ENCODE measurements at places on chromosomes 4 and X.

GRCh38 chrX:1420371-1420770 is 28.5 kb upstream of the SLC25A6 start:
- H3K4me3 ChIP-seq: no peak overlapping the region
- no peak overlapping the region for H3K27ac ChIP-seq
- no peaks in the 10 kb centered on the region for H3K27me3 ChIP-seq
- peaks cover 33% of the 10 kb centered on the region for H3K36me3 ChIP-seq

- no peaks in the 10 kb centered on the region for H3K36me3 ChIP-seq
- no peaks in the 10 kb centered on the region for H3K27me3 ChIP-seq
- H3K4me1 ChIP-seq: peaks cover 6% of the 10 kb centered on the region
- DNase-seq: no peak
- no peak overlapping the region for H3K27ac ChIP-seq
- no peak overlapping the region for H3K4me3 ChIP-seq
These were observed 34.1 kb upstream of the TNIP3 start for GRCh38 chr4:121198251-121198650.

GRCh38 chr4:128385683-128386304 is 98.2 kb upstream of the PGRMC2 start:
- no peaks in the 10 kb centered on the region for H3K36me3 ChIP-seq
- H3K4me1 ChIP-seq: peaks cover 46% of the 10 kb centered on the region
- H3K4me3 ChIP-seq: peak overlapping the region; percentile 52
- peak overlapping the region; percentile 84 for H3K27ac ChIP-seq
- peak; percentile 91 for DNase-seq

DNA sequence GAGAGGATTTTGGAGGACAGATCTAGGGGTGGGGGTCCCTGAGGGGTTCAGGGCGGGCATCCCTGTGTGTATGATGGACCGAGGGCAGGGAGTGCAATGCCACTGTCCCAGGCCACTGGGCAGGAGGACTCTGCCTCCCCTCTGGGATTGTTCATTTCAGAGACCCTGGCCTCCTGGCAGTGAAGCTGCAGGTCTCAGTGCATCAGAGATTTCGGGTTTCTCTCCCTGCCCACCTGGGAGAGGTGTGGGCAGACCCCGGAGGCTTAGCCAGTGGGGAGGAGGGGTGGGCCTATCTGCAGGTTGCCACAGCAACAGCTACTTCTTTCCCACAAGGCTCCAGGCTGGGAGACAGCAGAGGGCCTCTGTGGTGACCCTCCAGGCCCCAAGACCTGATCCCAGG is 80.1 kb upstream of the LRPAP1 start:
- no peaks in the 10 kb centered on the region for H3K36me3 ChIP-seq
- no peak for DNase-seq
- no peaks in the 10 kb centered on the region for H3K27me3 ChIP-seq
- H3K4me1 ChIP-seq: peaks cover 8% of the 10 kb centered on the region
- H3K4me3 ChIP-seq: no peak overlapping the region
- no peak overlapping the region for H3K27ac ChIP-seq

DNA sequence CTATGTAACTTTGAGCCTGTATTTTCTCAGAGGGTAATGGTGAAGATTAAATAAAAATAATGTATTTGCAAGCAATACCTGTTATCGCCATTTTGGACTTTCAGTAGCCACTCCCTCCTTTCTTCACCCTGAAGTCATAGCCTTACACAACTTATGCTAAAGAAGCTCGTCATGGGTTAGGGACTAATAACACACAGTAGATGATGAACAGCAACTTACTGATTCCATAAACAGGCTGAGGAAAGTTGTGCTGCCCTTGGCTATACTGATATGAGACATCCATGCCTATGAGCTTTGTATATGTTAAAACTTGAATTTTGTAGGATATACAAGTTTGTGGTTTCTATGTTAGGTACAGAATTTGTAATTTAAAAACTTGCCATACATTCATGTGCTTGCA is 31.7 kb upstream of the EIF1AX start:
- H3K27me3 ChIP-seq: peaks cover 14% of the 10 kb centered on the region
- peaks cover 44% of the 10 kb centered on the region for H3K36me3 ChIP-seq
- no peak overlapping the region for H3K27ac ChIP-seq
- no peak overlapping the region for H3K4me3 ChIP-seq
- DNase-seq: no peak

- H3K4me1 ChIP-seq: peaks cover 23% of the 10 kb centered on the region
- DNase-seq: no peak
- H3K27me3 ChIP-seq: no peaks in the 10 kb centered on the region
- H3K4me3 ChIP-seq: peak overlapping the region; percentile 72
- H3K27ac ChIP-seq: peak overlapping the region; percentile 70
- no peaks in the 10 kb centered on the region for H3K36me3 ChIP-seq
These were observed 150.2 kb downstream of the SHROOM3 start for GRCh38 chr4:76585272-76585671.

GRCh38 chr4:177528620-177529019 is 86.4 kb upstream of the AGA start:
- H3K27me3 ChIP-seq: no peaks in the 10 kb centered on the region
- DNase-seq: no peak
- no peak overlapping the region for H3K4me3 ChIP-seq
- no peak overlapping the region for H3K27ac ChIP-seq
- H3K4me1 ChIP-seq: no peaks in the 10 kb centered on the region
- no peaks in the 10 kb centered on the region for H3K36me3 ChIP-seq

DNA sequence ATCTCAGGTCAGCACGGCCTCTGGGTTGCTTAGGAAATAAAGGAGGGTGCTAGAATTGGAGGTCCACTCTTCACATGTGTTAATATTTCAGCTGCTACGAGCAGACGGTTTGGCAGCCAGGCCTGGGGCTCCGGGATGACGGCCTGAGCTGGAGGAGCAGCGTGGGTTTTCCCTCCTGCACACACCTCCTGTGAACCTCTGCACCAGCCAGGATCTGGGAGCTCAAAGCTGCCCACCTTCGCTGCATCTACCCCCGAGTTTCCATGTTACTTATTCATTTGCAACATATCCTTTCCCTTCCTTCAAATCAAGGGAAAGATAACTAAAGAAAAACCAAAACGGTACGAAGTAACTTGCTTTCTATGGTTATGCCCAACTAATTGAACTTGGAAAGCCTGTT is 13.6 kb downstream of the STOX2 start:
- H3K4me3 ChIP-seq: no peak overlapping the region
- H3K36me3 ChIP-seq: no peaks in the 10 kb centered on the region
- no peaks in the 10 kb centered on the region for H3K4me1 ChIP-seq

DNA sequence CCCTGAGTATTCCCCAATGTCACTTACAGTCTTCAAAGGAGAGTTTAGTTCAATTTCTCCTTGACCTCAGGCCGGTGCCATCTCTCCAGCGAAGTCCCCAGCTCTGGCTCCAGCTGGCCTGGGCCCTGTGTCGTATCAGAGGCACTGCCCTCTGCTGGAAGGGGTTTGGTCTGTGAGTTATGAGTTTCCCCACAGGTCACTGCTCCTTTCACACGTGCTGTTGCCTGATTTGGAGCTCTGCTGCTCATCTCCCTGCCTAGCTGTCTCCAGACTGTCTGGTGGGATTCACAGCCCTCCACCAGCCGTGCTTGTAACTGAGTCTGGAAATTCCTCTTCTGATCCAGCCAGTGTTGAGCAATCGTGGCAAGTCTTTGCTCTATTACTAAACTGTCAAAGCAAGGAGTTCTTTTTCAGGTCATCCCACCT is at the start of gene RAP2C:
RAP2C (minus strand) TSS at position 105 of the 426 bp plus-strand sequence. CDS start 2,179 bp downstream, outside the sequence.
- H3K27ac ChIP-seq: peak within 1 kb of the TSS; percentile 72
- peaks cover 66% of the 10 kb centered on the region for H3K27me3 ChIP-seq

GRCh38 chr4:7539659-7540058 is 104.9 kb upstream of the PSAPL1 start:
- no peaks in the 10 kb centered on the region for H3K4me1 ChIP-seq
- peak; percentile 76 for DNase-seq
- peak overlapping the region; percentile 49 for H3K27ac ChIP-seq

DNA sequence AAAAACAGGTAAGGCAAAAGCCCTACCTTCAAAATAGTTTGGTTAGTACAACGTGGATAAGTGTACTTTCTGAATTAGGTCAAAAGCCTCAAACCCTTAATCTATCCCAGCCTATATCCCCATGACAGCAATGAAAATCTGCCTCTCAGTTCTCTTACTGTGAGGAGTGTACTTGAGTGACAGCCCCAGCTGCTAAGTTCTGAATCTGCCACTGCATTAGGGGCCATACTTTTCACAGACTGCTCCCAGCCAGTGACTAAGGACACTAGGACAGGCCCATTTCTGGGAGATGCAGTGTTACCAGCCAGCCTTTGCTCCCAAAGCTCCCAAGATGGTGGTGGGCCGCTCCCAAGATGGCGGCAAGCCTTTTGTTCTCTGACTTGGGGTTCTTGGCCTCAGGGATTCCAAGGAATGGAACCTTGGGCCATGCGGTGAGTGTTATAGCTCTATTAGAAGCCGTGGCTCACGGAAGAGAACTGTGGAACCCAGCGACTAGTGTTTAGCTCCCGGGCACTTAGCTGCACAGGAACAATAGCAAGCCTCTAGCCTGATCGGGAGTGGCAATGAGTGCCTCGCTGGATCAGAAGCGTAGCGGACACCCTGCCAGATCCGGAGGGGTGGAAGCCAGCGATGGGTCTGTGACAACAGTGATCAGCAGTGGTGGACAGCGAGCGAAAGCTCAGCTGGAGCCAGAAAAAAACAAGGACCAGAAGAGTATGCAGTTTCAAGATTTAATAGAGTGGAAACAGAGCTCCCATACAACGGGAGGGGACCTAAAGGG is 175.6 kb upstream of the NRK start:
- no peak for DNase-seq
- H3K27ac ChIP-seq: no peak overlapping the region
- no peak overlapping the region for H3K4me3 ChIP-seq
- peaks cover 71% of the 10 kb centered on the region for H3K27me3 ChIP-seq
- H3K36me3 ChIP-seq: peaks cover 6% of the 10 kb centered on the region
